Memory B cell (primary cell): ENCODE measurements at places on chromosomes 5 and 9.

DNA sequence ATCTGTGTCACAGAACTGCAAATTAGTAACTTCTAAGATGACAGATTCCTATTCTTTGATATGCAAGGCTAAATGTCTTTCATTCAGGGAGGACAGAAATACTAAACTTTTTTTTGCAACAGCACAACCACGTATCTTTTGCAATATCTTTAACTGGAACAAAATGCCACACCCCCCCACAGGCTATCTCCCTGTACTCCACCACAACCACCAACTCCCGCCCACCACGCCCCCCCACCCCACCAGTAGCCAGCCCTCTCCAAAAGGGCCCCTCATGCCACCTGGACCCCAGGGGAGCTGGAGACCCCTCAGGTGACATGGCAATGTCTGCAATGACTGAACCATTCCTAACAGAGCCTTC is 131.8 kb downstream of the ROR2 start:
- H3K4me1 ChIP-seq = no peaks in the 10 kb centered on the region
- H3K36me3 ChIP-seq = no peaks in the 10 kb centered on the region
- H3K27me3 ChIP-seq = peaks cover 7% of the 10 kb centered on the region
- no peak for DNase-seq
- no peak overlapping the region for H3K4me3 ChIP-seq

GRCh38 chr9:33198165-33198564 is 31.0 kb upstream of the B4GALT1 start:
- no peak overlapping the region for H3K27ac ChIP-seq
- H3K4me3 ChIP-seq = no peak overlapping the region
- no peak for DNase-seq
- H3K4me1 ChIP-seq = peaks cover 13% of the 10 kb centered on the region

DNA sequence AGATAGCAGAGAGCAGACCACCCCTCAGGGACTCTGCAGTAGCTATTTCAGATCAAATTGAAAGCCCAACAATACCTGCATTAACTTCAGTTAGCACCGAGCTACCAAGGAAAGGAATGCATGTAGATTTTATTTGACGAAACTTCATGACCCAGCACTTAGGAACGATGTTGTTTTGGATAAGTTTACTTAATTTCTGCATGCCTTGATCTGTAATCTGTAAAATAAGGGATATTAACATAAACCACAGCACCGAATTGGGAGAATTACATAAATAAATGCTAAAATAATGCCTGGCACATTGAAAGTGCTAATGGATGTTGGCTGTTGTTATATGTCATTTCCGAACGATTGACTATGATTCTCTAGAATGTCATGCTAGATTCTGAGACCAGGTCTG is 435.8 kb upstream of the CLINT1 start:
- DNase-seq = no peak
- no peaks in the 10 kb centered on the region for H3K27me3 ChIP-seq
- peaks cover 5% of the 10 kb centered on the region for H3K36me3 ChIP-seq
- no peaks in the 10 kb centered on the region for H3K4me1 ChIP-seq
- no peak overlapping the region for H3K27ac ChIP-seq
- H3K4me3 ChIP-seq = no peak overlapping the region

- H3K4me3 ChIP-seq = no peak overlapping the region
- DNase-seq = no peak
- no peak overlapping the region for H3K27ac ChIP-seq
- peaks cover 20% of the 10 kb centered on the region for H3K27me3 ChIP-seq
- no peaks in the 10 kb centered on the region for H3K36me3 ChIP-seq
Measured at GRCh38 chr5:136210259-136210658, 17.3 kb upstream of the SMIM32 start.

- H3K4me3 ChIP-seq = no peak overlapping the region
- H3K4me1 ChIP-seq = peaks cover 12% of the 10 kb centered on the region
- no peaks in the 10 kb centered on the region for H3K27me3 ChIP-seq
- no peak for DNase-seq
- no peak overlapping the region for H3K27ac ChIP-seq
Measured at GRCh38 chr9:120559546-120559945, 20.4 kb downstream of the CDK5RAP2 start.

DNA sequence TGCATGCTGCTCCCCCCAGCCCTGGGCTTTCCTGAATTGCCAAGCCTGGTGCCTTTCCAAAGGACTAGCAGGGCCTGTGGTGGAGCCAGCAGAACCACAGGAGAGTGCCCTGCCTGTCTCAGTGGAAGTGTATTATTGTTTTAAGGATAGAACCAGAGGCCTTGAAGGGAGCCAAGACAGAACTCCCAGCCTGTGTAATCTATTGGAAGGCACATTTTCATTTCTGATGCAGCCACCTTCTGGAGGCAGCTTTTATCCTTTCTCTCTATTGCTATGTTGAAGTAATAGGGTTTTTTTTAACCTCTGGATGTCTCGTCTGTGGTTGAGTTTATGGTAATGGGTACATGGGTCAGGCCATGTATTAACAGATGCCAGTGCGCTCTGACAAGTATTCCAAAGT is 29.3 kb downstream of the RNF44 start:
- H3K27me3 ChIP-seq = no peaks in the 10 kb centered on the region
- H3K27ac ChIP-seq = peak overlapping the region; percentile 31
- DNase-seq = no peak
- no peak overlapping the region for H3K4me3 ChIP-seq
- no peaks in the 10 kb centered on the region for H3K4me1 ChIP-seq

GRCh38 chr5:175285261-175285660 is 158.7 kb downstream of the DRD1 start:
- DNase-seq = no peak
- H3K36me3 ChIP-seq = no peaks in the 10 kb centered on the region
- no peak overlapping the region for H3K4me3 ChIP-seq

- peaks cover 13% of the 10 kb centered on the region for H3K36me3 ChIP-seq
- H3K27ac ChIP-seq = no peak overlapping the region
- peaks cover 23% of the 10 kb centered on the region for H3K4me1 ChIP-seq
- DNase-seq = no peak
Measured at GRCh38 chr9:79686381-79687130, 114.8 kb downstream of the TLE4 start.

DNA sequence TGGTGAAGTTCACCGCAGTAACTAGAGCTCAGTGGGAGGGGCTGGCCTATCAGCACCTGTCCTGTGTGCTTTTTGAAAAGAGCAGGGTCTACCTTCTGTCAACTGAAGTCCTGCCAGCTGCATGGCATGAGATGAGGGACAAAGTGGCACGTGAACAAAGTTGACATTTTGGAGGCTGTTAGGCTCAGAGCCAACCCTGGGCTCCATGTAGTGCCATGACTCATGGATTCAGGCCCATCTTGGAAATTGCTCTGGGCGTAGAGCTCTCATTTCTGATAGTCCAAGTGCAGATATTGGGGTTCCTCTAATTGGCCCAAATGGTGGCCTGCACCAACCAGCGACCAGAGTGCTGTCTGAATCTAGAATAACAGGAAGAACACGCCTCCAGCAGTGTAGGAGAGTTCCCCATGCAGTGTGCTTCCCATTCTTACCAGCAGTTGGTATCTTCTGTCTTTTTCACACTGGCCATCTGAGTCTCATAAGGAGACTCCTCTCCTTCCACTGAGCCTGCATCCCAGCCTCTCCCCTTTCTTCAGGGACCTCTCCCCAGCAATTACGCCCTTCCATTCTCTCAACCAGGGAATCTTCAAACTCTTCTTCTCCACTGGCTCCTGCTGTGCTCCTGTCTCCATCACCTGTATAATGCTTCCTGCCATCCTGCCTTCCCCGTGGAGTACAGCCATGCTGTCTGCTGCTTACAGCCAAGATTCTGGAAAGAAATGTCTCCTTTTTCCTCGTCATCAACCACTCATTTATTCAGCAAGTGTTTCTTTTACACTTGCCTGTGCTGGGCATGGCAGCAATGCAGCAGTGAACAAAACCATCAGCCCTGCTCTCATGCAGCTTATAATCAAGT is 30.4 kb downstream of the IRF1 start:
- H3K27me3 ChIP-seq = no peaks in the 10 kb centered on the region
- peaks cover 78% of the 10 kb centered on the region for H3K4me1 ChIP-seq
- peak overlapping the region; percentile 29 for H3K27ac ChIP-seq

DNA sequence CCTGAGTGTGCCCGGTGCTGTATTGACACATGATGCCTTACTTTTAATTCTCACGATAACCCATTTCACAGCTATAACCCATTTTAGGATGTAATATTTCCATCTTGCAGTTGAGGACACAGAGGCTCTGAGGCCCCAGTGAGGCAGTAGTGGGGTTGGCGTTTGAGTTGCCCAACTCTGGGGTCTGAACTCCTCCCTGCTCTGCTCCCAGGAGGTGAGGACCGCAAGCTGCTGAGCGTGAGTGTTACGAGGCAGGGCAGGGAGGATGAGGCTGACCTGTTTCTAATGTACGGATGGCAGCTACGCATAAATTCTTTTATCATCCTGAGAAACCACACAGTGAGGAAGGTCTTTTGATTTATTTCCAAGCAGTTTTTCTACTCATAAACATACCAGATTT is 11.4 kb downstream of the LRRC8A start:
- no peak for DNase-seq
- H3K36me3 ChIP-seq = peaks cover 18% of the 10 kb centered on the region
- peaks cover 13% of the 10 kb centered on the region for H3K4me1 ChIP-seq
- H3K27ac ChIP-seq = no peak overlapping the region
- no peaks in the 10 kb centered on the region for H3K27me3 ChIP-seq

DNA sequence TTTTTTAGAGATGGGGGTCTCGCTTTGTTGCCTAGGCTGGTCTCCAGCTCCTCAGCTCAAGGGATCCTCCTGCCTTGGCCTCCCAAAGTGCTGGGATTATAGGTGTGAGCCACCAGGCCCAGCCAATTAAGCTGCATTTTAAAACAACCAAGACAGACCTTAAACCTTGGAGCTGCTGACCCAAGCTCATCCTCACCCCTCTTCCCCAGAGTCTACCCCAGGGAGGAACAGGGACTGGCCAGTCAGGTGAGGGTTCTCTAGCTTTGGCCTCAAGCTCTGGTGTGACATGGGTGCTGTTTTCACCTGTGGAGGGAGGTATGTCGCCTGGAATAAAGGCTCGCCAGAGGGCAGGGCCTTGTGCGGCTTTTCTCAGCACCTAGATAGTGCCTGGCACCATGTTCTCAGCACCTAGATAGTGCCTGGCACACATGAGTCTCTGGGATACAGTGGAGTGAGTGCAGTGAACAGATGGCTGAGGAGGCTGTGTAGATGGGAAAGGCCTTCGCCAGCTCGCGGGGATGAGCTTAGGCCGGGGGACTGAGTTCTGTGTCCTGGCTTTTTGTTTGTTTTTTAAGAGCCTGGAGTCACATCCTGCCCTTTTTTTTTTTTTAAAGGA is 7.4 kb downstream of the CDK9 start:
- no peak overlapping the region for H3K4me3 ChIP-seq
- peak overlapping the region; percentile 4 for H3K27ac ChIP-seq
- no peak for DNase-seq
- H3K27me3 ChIP-seq = no peaks in the 10 kb centered on the region
- peaks cover 18% of the 10 kb centered on the region for H3K36me3 ChIP-seq

GRCh38 chr5:142587354-142587965 is 98.4 kb downstream of the FGF1 start:
- H3K27me3 ChIP-seq = peaks cover 30% of the 10 kb centered on the region
- peaks cover 1% of the 10 kb centered on the region for H3K36me3 ChIP-seq
- no peak overlapping the region for H3K4me3 ChIP-seq
- H3K4me1 ChIP-seq = peaks cover 2% of the 10 kb centered on the region
